Uterus (tissue), 4 donors: ENCODE measurements at places on chromosomes 1 and 21. TPM values are rescaled to one million over a fixed set of nuclear protein-coding genes. Genes with fewer than 3 reads are reported as not detected.

Gene CSTB
- total RNA-seq: 3.2 TPM

Gene KMO
- total RNA-seq: 22.9 TPM

Gene HSF2BP
- 1.2 TPM for total RNA-seq

Gene NR1I3
- not detected for total RNA-seq

Gene LHX8
- not detected for total RNA-seq

Gene LCE5A
- total RNA-seq: not detected

Gene RAB3B
- 0.69 TPM for total RNA-seq

GRCh38 chr1:67314696-67315095 is 7.0 kb downstream of the IL12RB2 start:
- DNase-seq: no peak
- no peaks in the 10 kb centered on the region for H3K4me1 ChIP-seq
- no peak overlapping the region for H3K4me3 ChIP-seq
- no peaks in the 10 kb centered on the region for H3K27me3 ChIP-seq
- H3K27ac ChIP-seq: no peak overlapping the region

- H3K4me1 ChIP-seq: peaks cover 15% of the 10 kb centered on the region
- no peaks in the 10 kb centered on the region for H3K27me3 ChIP-seq
- peak overlapping the region; percentile 62 for H3K27ac ChIP-seq
- H3K4me3 ChIP-seq: no peak overlapping the region
These were observed 64.6 kb upstream of the WDR26 start for GRCh38 chr1:224499204-224499603.

DNA sequence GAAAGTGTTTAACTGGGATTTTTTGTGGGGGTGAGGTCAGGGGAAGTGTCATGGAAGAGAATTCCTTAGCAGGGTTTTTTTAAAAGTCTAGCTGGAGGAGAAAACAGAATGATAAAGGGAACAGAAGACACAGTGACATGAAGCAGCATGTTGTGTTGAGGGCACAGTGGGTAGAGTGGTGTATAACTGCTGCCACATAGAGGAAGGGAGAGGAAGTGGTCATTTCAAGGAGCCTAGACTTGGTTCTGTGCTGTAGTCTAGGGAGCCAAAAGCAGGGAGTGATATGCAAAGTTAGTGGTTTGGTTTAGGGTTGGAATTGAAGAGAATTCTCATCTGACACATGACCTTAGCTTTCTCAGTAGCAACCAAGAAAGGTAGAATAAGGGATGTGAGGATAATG is 10.2 kb downstream of the EEIG2 start:
- no peak overlapping the region for H3K27ac ChIP-seq
- H3K4me3 ChIP-seq: no peak overlapping the region
- H3K4me1 ChIP-seq: no peaks in the 10 kb centered on the region
- H3K36me3 ChIP-seq: no peaks in the 10 kb centered on the region

- DNase-seq: no peak
These were observed 247.7 kb upstream of the PTBP2 start for GRCh38 chr1:96473791-96474434.

GRCh38 chr1:96079581-96079980 is 642.0 kb upstream of the PTBP2 start:
- H3K4me3 ChIP-seq: no peak overlapping the region
- H3K27me3 ChIP-seq: no peaks in the 10 kb centered on the region
- H3K27ac ChIP-seq: no peak overlapping the region
- H3K4me1 ChIP-seq: no peaks in the 10 kb centered on the region

GRCh38 chr1:86429835-86430234 is 5.9 kb downstream of the CLCA2 start:
- H3K4me3 ChIP-seq: no peak overlapping the region
- H3K36me3 ChIP-seq: no peaks in the 10 kb centered on the region
- DNase-seq: peak; percentile 51
- peaks cover 3% of the 10 kb centered on the region for H3K4me1 ChIP-seq
- peak overlapping the region; percentile 65 for H3K27ac ChIP-seq
- no peaks in the 10 kb centered on the region for H3K27me3 ChIP-seq

DNA sequence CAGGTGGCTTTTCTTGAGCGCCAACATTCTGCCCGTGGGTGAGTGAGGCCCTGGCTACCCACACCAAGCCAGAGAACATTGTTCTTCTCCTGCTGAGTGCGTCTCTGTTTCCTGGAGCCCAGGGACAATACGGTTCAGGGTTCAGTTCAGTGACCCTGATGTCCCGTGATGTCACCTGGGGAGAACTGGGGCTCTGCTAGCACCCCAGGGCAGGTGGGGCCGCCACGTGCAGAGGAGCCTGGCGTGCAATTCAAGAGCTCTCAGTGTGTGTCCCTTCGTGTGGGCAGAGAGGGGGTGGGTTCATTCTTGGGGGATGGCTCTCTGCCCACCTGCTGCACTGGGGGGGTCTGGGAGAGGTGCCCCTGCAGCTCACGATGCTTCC is 18.2 kb upstream of the PEX10 start:
- H3K4me1 ChIP-seq: no peaks in the 10 kb centered on the region
- H3K27me3 ChIP-seq: no peaks in the 10 kb centered on the region
- H3K27ac ChIP-seq: no peak overlapping the region
- no peaks in the 10 kb centered on the region for H3K36me3 ChIP-seq

GRCh38 chr1:25137521-25138395 is 94.5 kb downstream of the SYF2 start:
- no peak for DNase-seq
- H3K4me3 ChIP-seq: no peak overlapping the region
- H3K4me1 ChIP-seq: no peaks in the 10 kb centered on the region
- no peak overlapping the region for H3K27ac ChIP-seq

DNA sequence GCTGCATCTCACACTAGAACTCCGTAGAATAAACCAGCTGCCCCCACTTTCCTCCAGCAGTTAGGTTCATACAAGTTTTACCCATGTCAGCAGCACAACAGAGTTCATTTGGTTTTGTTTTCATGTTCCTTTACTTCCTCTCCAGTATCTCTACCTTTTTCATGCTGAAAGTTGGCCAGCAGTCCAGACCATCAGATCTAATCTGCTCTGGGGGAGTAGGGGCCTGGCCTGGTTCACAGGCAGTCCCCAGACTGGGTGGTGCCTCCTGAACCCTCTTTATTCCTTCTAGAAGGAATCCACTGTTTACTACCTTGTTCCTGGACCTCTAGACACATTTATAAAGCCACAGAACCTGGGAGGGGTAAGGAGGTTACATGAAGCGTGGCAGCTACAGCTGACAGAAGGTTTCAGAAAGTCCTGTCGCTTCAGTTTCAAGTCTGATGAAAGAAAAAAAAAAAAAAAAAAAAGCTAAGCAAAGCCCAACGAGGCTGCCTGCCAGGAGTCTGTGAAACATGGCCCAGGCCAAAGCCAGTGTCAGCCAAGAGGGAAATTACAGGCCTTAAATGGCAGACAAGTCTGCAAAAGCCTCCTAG is 184.6 kb upstream of the JUN start:
- H3K4me3 ChIP-seq: no peak overlapping the region
- DNase-seq: peak; percentile 87
- peak overlapping the region; percentile 93 for H3K27ac ChIP-seq

GRCh38 chr1:174156437-174156836 is 2.9 kb upstream of the RABGAP1L start:
- no peak for DNase-seq
- H3K27me3 ChIP-seq: no peaks in the 10 kb centered on the region
- no peaks in the 10 kb centered on the region for H3K36me3 ChIP-seq
- H3K4me1 ChIP-seq: no peaks in the 10 kb centered on the region
- no peak overlapping the region for H3K4me3 ChIP-seq
- H3K27ac ChIP-seq: no peak overlapping the region

DNA sequence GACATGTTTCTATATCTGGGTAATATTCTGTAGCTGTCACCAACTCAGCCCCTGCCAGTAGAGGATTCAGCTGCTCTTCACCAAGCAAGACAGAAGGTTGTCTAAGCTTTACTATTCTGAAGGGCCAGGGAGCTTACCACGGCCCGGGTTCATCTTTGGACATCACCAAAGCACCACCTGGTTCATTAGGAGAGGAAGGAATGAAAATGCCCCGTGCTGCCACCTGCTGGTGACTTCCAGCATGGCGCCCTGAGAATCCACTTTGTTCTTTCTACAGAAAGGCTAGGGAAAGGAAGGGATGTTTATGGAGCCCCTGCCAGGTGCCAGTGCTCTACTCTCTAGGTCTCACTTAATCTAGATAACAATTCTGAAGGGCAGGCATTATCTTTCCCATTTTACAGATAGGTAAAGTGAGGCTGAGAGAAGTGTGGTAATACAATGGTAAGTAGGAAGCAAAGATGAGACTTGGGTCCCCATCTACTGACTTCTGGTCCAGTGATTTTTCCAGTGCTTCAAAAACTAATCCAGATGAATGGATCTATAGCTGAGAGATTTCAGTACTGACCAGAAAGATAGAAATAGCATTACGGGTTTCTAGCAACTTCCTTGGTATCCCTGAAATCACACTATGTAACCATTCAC is 79.5 kb downstream of the BEND5 start:
- H3K27ac ChIP-seq: no peak overlapping the region
- DNase-seq: peak; percentile 21
- H3K4me3 ChIP-seq: no peak overlapping the region

GRCh38 chr1:54931275-54931840 is 44.4 kb upstream of the DHCR24 start:
- H3K27ac ChIP-seq: no peak overlapping the region
- H3K36me3 ChIP-seq: no peaks in the 10 kb centered on the region
- H3K4me1 ChIP-seq: no peaks in the 10 kb centered on the region
- H3K4me3 ChIP-seq: no peak overlapping the region
- no peak for DNase-seq

DNA sequence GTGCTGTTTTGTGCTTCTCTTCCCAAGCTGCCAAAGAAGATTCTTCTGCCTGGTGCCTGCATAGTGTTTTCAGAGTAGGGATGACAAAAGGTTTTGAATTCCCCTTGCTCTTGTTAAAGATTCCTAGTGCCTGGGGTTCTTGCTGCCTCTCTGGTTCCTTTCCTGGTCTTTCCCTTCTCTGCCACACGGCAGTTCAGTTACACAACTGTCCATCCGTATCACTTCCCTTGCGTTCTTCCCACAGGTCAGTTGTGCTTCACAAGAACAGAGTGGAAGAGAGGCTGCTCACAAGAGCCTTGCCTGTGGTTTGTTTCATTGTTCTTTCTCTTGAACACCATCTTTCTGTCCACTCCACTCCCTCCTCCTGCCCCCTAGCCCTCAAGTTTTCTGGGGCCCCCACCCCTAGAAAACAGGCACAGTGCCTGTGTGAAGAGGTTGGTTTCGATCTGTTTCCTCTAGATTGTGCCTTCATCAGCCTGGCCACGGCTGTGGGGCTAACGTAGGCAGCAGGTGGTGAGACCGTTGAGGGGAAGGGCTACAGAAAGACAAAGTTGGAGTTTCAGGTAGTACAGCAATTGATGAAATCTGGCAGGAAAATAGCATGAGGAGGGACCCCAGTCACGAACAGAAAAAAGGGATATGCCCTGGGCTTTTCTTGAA is 5.8 kb downstream of the VASH2 start:
- DNase-seq: no peak
- no peaks in the 10 kb centered on the region for H3K27me3 ChIP-seq
- H3K4me1 ChIP-seq: no peaks in the 10 kb centered on the region

- no peak overlapping the region for H3K4me3 ChIP-seq
- no peaks in the 10 kb centered on the region for H3K27me3 ChIP-seq
- H3K27ac ChIP-seq: no peak overlapping the region
These were observed 53.6 kb upstream of the GPR153 start for GRCh38 chr1:6314503-6314902.

- H3K4me1 ChIP-seq: no peaks in the 10 kb centered on the region
- DNase-seq: no peak
- no peaks in the 10 kb centered on the region for H3K36me3 ChIP-seq
- H3K4me3 ChIP-seq: no peak overlapping the region
- H3K27ac ChIP-seq: no peak overlapping the region
- no peaks in the 10 kb centered on the region for H3K27me3 ChIP-seq
These were observed 10.6 kb downstream of the PCNT start for GRCh38 chr21:46334351-46335140.

DNA sequence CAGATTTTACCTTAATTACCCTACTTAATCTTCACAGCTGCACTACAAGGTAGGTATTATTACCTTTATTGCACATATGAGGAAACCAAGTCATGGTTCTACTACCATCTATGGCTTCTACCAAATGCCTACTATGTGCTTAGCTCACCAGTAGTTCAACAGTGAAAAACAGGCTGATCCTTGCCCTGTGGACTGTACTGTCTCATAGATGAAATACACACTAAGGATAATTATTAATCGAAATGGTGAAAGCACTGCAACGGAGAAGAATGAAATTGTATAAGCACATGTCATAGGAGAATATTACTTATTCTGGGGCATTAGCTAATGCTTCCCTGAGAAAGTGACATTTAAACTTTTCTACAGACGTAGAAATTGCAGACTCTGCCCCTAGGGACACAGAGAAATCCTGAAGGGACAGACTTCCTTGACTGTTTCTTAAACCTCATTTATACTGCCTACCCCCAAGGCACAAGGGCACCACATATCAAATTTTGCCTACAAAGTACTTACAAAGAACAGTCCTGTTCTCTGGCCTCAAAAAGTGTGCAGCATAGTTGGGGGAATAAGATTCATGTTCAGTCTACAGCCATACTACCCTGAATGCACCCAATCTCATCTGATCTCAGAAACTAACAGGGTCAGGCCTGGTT is 148.4 kb upstream of the ZC3H11B start:
- H3K4me3 ChIP-seq: no peak overlapping the region
- DNase-seq: no peak
- no peaks in the 10 kb centered on the region for H3K36me3 ChIP-seq
- H3K4me1 ChIP-seq: no peaks in the 10 kb centered on the region
- no peaks in the 10 kb centered on the region for H3K27me3 ChIP-seq
- H3K27ac ChIP-seq: no peak overlapping the region

DNA sequence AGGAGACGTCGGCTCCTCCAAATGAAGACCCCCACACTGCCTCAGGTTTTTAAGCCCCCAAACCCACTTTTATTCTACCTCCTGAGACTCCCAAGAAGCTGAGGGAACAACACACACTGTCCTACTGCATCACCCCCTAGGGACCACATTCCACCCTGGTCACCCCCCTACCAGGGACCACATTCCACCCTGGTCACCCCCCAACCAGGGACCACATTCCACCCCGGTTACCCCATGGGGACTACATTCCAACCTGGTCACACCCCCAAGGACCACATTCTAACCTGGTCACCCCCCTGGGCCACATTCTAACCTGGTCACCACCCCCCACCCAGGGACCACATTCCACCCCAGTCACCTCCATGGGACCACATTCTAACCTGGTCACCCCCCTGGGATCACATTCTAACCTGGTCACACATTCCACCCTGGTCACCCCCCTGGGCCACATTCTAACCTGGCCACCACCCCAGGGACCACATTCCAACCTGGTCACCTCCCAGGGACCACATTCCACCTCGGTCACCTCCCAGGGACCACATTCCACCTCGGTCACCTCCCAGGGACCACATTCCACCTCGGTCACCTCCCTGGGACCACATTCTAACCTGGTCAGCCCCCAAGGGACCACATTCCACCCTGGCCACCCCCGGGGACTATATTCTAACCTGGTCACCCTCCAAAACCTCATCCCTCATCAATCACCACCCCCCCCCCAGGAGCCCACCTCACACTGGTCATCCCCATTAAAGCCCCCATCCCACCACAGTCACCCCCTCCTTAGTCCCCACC is 587.6 kb downstream of the NPHP4 start:
- no peaks in the 10 kb centered on the region for H3K36me3 ChIP-seq
- no peak overlapping the region for H3K4me3 ChIP-seq
- no peak overlapping the region for H3K27ac ChIP-seq

GRCh38 chr1:100320311-100321099 is 31.8 kb upstream of the CDC14A start:
- H3K27ac ChIP-seq: no peak overlapping the region
- no peak overlapping the region for H3K4me3 ChIP-seq
- H3K4me1 ChIP-seq: no peaks in the 10 kb centered on the region
- H3K27me3 ChIP-seq: no peaks in the 10 kb centered on the region

GRCh38 chr1:150909585-150910180 is 16.5 kb upstream of the SETDB1 start:
- no peaks in the 10 kb centered on the region for H3K36me3 ChIP-seq
- no peaks in the 10 kb centered on the region for H3K27me3 ChIP-seq
- no peak for DNase-seq
- H3K27ac ChIP-seq: no peak overlapping the region
